ENCODE measurements at places on chromosomes 4 and X. TPM values are rescaled to one million over a fixed set of nuclear protein-coding genes. Genes with fewer than 3 reads are reported as not detected.

The SPON2 gene
- 8.2 TPM for total RNA-seq

DNA sequence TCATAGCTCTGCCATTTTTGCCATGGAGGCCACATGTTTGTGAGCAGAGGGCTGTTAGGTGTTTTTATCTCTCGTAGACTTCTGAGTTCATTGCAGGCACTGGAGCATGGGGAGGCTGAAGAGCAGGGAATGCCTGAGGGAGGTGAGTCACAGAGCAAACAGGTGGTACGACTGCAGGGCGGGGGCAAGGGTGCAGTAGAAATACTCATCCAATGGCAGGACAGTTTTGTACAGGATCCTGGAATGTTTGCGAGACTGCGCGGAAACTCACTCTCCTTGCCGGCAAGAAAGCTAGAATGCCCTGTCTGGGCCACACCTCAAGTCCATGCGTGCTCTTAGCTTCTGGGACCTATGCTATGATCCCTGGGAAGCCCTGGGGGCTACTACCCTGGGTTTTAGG, 20.0 kb upstream of the VCX2 start:
- no peaks in the 10 kb centered on the region for H3K27me3 ChIP-seq
- H3K36me3 ChIP-seq = no peaks in the 10 kb centered on the region
- no peak for DNase-seq
- H3K4me3 ChIP-seq = no peak overlapping the region
- H3K4me1 ChIP-seq = no peaks in the 10 kb centered on the region

The MEPE gene
- total RNA-seq = not detected

The NDST3 gene
- total RNA-seq = not detected

DNA sequence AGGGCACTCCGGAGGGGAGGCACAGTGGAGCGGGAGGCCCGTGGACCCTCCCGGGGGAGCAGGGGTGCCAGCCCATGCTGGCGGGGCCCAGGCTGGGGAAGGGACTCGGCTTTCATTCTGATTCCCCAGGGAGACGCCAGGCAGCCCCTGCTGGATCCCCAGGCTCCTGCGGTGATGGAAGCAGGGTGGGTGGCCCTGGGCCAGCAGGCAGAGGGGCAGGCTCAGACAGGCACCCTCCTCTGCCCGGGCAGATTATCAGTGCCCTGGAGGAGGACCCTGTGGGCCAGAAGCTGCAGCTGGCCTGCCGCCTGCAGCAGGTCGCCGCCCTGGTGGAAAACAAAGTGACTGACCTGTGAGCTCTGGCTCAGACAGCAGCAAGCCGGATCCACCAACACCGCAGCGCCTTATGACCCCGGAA, 2.1 kb upstream of the SRPK3 start:
- H3K27me3 ChIP-seq = peaks cover 12% of the 10 kb centered on the region
- H3K4me3 ChIP-seq = no peak overlapping the region
- H3K4me1 ChIP-seq = peaks cover 5% of the 10 kb centered on the region
- DNase-seq = no peak
- H3K27ac ChIP-seq = no peak overlapping the region

GRCh38 chrX:27968352-27968751, 12.9 kb downstream of the DCAF8L1 start:
- no peaks in the 10 kb centered on the region for H3K4me1 ChIP-seq
- no peak for DNase-seq
- no peak overlapping the region for H3K27ac ChIP-seq

DNA sequence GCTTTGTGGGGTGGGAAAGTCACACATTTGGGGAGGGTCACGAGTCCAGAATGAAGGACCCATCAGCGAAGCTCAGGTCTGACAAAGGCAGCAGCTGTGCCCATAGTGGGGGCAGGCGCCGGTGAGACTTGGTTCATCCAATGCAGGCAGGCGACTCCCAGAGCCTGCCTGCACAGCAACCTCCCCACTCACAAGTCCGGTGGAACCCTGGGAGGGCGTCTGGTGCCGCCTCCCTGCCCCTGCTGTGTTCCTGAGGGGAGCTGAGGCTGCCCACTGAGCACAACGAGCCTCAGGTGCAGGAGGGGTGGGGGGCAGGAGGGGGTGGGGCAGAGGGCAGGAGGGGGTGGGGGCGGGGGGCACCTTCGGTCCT, 13.7 kb downstream of the LRPAP1 start:
- no peak overlapping the region for H3K27ac ChIP-seq
- DNase-seq = no peak
- no peak overlapping the region for H3K4me3 ChIP-seq
- H3K27me3 ChIP-seq = no peaks in the 10 kb centered on the region
- peaks cover 5% of the 10 kb centered on the region for H3K36me3 ChIP-seq

DNA sequence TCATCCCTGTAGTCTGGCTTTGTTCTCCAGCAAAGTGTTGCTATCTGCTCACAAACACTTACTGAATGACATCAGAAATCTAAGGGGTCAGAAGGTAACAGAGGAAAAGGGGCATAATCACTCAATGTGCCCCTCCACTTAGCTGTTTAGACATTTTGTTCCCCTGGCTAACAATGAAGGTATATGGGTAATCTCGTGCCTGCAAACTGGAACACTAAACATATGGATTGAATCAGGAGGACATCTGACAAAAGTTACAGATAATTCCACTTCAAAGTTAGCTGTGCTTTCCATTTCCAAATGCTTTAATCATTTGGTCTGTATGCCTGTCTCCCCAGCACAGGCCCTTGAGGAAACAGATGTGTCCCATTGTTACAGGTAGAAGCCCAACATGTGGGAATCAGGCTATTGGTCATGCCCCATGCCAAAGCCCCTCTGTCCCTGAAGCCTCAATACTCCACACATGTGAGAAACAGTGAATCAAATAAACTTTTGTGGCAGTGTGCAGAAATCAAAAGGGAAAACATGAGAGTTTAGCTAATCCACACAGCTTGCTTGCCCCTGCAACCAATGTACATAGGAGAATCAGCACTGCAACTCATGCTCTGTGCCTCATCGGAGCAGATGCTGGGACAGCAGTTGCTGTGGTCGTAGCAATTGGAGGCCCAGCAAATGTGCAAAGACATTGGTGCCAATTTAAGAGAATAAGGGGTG, 111.7 kb downstream of the RNF150 start:
- no peak for DNase-seq
- no peaks in the 10 kb centered on the region for H3K36me3 ChIP-seq
- H3K27me3 ChIP-seq = peaks cover 5% of the 10 kb centered on the region
- no peak overlapping the region for H3K4me3 ChIP-seq
- H3K4me1 ChIP-seq = no peaks in the 10 kb centered on the region

- H3K4me1 ChIP-seq = no peaks in the 10 kb centered on the region
- H3K27me3 ChIP-seq = no peaks in the 10 kb centered on the region
- no peaks in the 10 kb centered on the region for H3K36me3 ChIP-seq
- no peak overlapping the region for H3K4me3 ChIP-seq
Observed at GRCh38 chr4:29224911-29225310, 1495.3 kb upstream of the PCDH7 start.

GRCh38 chrX:50778272-50778671, 35.7 kb downstream of the SHROOM4 start:
- no peak for DNase-seq
- peaks cover 62% of the 10 kb centered on the region for H3K27me3 ChIP-seq
- no peak overlapping the region for H3K4me3 ChIP-seq
- H3K27ac ChIP-seq = no peak overlapping the region
- no peaks in the 10 kb centered on the region for H3K4me1 ChIP-seq
- H3K36me3 ChIP-seq = no peaks in the 10 kb centered on the region

DNA sequence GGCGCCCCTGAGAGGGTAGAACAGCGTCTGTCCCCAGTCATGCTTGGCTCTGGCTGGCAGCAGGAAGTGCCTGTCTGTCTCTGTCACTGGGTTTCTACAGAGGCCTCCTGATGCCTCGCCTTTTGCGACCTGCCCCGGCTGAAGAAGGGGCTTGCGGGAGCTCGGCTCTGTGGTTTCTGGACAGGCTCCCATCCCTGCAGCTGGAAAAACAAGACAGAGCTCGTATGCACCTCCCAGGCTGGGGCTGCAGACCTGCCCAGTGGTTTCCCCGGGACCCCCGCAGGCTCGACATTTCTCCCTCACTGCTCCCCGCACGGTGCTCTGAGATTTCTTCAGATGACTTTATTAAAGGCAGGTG, 57.0 kb upstream of the SORCS2 start:
- DNase-seq = no peak
- no peaks in the 10 kb centered on the region for H3K27me3 ChIP-seq
- H3K36me3 ChIP-seq = no peaks in the 10 kb centered on the region
- no peaks in the 10 kb centered on the region for H3K4me1 ChIP-seq
- no peak overlapping the region for H3K4me3 ChIP-seq
- H3K27ac ChIP-seq = no peak overlapping the region

DNA sequence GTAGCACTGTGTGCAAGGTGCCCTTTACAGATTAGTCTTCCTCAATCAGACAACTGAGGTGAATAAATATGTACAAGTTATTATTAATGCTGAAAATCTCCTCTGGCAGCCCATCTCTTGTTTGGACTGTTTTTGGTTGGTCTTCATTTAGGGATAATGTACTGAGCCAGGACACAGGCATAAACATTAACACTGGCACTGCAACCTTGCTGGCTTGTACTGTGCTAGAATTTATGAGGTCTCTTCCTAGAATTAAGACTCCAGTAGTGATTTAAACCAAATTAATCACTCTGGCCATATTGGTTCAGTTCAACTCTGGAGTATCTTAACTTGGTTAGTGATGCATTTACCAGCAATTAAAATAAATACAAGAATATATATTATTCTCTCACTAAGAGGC, 244.7 kb upstream of the GK2 start:
- H3K27me3 ChIP-seq = peaks cover 13% of the 10 kb centered on the region
- no peak for DNase-seq
- H3K36me3 ChIP-seq = no peaks in the 10 kb centered on the region
- peaks cover 7% of the 10 kb centered on the region for H3K4me1 ChIP-seq
- H3K4me3 ChIP-seq = no peak overlapping the region

DNA sequence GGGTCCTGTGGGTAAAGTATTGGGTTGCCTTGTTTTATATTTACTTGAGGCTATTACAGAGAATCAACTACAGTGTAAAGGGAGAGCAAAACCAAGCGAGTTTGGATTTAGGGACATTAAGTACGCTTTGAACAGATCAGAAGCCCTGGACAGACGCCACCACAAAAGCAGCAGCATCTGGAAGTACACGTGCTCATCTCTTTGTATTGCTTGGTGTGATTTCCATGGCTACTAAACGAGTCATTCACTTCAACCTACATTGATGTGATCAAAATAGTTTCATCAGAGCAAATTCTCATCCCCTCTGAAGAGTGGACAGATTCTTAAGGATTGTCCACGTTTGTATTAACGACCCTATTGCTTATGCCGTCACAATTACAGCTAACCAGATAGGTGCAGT, 85.1 kb downstream of the SORBS2 start:
- H3K4me3 ChIP-seq = no peak overlapping the region
- H3K27me3 ChIP-seq = peaks cover 20% of the 10 kb centered on the region
- no peaks in the 10 kb centered on the region for H3K36me3 ChIP-seq
- H3K27ac ChIP-seq = no peak overlapping the region
- DNase-seq = no peak

The HERC5 gene
- total RNA-seq = 21.1 TPM

DNA sequence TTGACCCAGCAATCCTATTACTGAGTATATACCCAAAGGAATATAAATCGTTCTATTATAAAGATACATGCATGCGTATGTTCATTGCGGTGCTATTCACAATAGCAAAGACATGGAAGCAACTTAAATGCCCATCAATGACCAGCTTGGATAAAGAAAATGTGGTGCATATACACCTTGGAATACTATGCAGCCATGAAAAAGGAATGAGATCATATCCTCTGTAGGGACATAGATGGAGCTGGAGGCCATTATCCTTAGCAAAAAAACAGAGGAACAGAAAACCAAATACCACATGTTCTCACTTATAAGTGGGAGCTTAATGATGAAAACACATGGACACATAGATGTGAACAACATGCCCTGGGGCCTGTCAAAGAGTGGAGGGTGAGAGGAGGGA, 124.1 kb upstream of the AFF2 start:
- H3K36me3 ChIP-seq = peaks cover 8% of the 10 kb centered on the region
- H3K27ac ChIP-seq = no peak overlapping the region
- no peaks in the 10 kb centered on the region for H3K27me3 ChIP-seq
- DNase-seq = no peak
- no peak overlapping the region for H3K4me3 ChIP-seq

GRCh38 chrX:108313669-108314068, 124.6 kb downstream of the COL4A6 start:
- no peak for DNase-seq
- no peak overlapping the region for H3K27ac ChIP-seq
- H3K36me3 ChIP-seq = no peaks in the 10 kb centered on the region
- no peak overlapping the region for H3K4me3 ChIP-seq

The JCHAIN gene
- 0.49 TPM for total RNA-seq

GRCh38 chr4:127822430-127822829, 40.3 kb downstream of the HSPA4L start:
- H3K4me3 ChIP-seq = no peak overlapping the region
- H3K27ac ChIP-seq = no peak overlapping the region
- no peaks in the 10 kb centered on the region for H3K4me1 ChIP-seq

The ATP8A1 gene
- total RNA-seq = 55.9 TPM

DNA sequence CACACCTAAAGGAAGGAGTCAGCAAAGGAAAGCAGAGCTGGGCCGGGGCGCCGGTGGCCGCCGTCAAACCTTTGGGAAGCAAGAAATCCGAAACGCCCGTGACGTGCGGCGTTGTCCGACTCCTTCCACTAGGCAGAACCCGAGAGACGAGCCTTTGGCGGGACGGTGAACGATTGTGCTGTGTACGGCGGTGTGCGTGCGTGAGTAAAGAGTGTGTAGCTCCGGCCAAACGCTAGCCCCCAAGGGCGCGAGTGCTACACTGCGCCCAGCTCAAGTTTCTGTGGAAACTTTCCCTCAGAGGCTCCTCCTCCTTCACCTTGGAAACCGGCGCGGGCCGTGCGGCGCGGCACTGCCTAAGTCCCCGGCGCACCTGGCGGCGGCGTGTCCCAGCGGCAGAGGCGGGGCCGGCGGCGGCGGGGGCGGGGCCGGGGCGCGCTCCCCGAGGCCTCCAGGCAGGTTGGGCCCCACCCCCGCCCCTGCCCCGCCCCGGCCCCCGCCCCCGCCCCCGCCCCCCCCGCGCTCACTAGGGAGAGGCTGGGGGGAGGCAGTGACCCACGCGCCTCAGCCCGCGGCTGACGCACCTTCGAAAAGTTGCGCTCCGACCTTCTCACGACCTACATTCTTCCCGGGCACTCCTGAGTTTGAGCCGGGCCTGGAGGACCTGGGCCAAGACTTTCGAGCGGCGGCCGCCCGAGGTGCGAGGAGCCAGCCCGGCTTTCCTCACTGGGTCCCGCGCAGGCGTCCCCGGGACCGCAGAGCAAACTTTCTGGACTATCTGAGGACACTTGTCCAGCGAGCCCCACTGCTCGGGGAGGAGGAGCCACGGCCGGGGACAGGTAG, at the start of gene FHIP1A:
Gene FHIP1A (plus strand): TSS at position 547 of the 840 bp plus-strand sequence. CDS start 157,084 bp downstream, outside the sequence.
- H3K4me1 ChIP-seq = peaks cover 27% of the 10 kb centered on the region
- peaks cover 51% of the 10 kb centered on the region for H3K27me3 ChIP-seq
- peak; percentile 77 for DNase-seq
- H3K36me3 ChIP-seq = no peaks in the 10 kb centered on the region
- peak within 1 kb of the TSS; percentile 36 for H3K27ac ChIP-seq

- no peak overlapping the region for H3K4me3 ChIP-seq
- no peaks in the 10 kb centered on the region for H3K27me3 ChIP-seq
- no peak for DNase-seq
- peaks cover 4% of the 10 kb centered on the region for H3K4me1 ChIP-seq
- no peaks in the 10 kb centered on the region for H3K36me3 ChIP-seq
Observed at GRCh38 chrX:42396136-42396535, 381.8 kb downstream of the PPP1R2C start.

Data from activated T-cell treated with anti-CD3 and anti-CD28 coated beads, Interleukin-2, amount 50 U/mL, for 72 hours (primary cell).